ENCODE measurements at places on chromosomes 16 and 17.

DNA sequence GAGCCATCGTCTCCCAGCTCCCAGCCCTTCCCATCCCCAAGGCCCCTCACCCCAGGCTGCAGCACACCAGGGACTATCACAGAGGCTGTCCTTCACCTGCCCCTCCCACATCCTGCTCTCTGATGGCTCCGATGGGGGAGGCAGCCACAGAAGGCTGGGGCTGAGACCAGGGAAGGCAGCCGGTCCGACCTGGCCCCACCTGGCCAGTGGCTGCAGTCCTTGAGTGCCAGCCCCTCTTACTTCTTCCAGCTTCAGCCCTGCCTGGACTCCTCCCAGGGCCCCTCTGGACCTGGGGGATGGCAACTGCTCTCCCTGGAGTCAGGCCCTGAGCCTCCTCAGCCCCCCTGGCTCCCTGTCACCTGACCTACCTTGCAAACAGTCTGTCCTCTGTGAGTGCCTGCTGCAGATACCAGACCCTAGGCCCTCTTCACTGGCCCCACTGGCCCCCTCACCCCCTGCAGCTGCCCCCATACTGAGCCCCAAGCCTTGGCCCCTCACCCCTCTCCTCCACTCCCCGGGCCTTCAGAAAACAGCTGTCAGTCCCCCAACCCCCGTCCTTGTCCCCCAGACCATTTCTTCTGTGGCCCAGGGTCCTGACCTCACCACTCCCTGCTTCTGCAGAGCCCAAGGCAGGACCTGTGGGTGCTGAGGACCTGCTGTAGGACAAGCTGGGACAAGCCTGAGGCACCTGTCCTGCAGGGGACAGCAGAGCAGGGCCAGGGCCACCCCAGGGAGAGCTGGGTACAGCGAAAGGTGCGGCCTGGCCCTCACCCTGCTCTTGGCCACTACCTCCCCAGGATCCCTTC is 12.6 kb upstream of the SRRM2 start:
- DNase-seq: no peak

GRCh38 chr17:1515640-1516387 is 598 bp downstream of the INPP5K start:
- peak; percentile 50 for DNase-seq

DNA sequence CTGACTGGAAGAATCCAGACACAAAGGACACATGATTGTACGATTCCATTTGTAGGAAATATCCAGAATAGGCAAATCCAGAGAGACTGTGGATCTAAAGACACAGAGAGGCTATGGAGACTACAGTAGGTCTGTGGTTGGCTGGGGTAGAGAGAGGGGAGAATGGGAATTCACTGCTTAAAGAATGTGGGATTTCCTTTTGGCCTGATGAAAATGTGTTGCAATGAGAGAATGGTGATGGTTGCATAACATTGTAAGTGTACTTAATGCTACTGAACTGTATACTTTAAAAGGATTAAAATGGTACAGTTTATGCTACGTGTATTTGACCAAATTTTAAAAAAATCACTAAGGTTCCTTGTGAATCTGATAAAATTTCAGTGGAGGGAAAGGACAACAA is 62.1 kb downstream of the GPRC5B start:
- no peak for DNase-seq

DNA sequence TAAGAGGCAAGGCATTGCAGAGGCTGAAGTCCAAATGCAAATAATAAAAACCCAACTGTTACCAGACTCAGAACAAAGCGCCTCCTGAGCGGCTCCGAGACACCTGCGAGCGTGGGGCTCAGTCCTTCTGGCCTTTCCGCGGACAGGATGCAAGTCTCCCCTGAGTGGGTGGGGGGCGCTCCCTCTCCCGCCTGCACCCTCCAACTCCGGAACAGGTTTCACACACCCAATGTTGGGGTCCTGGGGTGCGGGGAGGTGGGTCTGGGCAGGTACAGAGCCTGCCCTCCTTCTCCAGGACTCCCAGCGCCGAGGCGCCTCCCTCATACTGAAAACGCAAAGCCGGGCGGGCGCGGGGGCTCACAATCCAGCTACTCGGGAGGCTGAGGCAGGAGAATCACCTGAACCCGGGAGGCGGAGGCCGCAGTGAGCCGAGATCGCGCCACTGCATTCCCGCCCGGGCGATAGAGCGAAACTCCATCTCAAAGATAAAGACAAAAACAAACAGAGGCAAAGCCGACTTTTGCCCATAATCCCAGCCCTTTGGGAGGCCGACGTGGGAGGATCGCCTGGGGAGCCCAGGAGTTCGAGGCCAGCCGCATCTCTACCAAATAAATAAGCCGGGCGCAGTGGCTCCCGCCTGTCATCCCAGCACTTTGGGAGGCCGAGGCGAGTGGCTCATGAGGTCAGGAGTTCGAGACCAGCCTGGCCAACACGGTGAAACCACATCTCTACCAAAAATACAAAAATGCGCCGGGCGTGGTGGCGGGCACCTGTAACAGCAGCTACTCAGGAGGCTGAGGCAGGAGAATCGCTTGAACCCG is 893 bp downstream of the GINS2 start:
- no peak for DNase-seq

DNA sequence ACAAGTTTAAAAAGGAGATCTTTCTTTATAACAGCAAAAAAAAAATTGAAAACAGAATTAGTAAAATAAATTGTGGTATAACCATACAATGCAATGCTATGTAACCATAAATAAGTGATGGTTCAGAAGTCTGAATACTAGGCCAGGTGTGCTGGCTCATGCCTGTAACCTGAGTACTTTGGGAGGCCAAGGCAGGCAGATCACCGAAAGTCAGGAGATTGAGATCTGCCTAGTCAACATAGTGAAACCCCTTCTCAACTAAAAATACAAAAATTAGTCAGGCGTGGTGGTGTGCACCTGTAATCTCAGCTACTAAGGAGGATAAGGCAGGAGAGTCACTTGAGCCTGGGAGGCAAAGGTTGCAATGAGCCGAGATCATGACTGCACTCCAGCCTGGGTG is 34.6 kb downstream of the CCT6B start:
- DNase-seq: no peak

DNA sequence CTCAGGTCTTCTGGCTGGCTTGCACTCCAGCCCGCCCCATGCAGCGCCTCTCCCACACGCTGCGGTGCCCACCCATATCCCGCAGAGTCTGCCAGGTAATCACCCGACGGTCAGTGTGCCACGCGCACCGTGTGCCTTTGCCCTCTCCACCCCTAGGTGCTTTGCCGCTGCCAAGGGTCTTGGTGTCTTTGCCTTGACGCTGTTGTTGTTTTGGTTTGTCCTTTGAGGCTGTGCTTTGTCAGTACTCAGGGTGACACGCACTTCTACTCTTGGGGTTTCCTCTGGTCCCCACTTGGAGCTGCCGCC is 30.1 kb downstream of the UBN1 start:
- no peak for DNase-seq

GRCh38 chr16:10579965-10580882 is at the start of gene EMP2:
TSS of gene EMP2 (minus strand) at chr16:10580598. CDS start at chr16:10547617, 32,981 bp downstream.
- peak; percentile 45 for DNase-seq

- no peak for DNase-seq
These were observed 67.9 kb downstream of the CPPED1 start for GRCh38 chr16:12735805-12736204.

- DNase-seq: no peak
These were observed 109.6 kb downstream of the HS3ST3A1 start for GRCh38 chr17:13491916-13492736.

- no peak for DNase-seq
These were observed 7.7 kb downstream of the CDH1 start for GRCh38 chr16:68744744-68745280.

DNA sequence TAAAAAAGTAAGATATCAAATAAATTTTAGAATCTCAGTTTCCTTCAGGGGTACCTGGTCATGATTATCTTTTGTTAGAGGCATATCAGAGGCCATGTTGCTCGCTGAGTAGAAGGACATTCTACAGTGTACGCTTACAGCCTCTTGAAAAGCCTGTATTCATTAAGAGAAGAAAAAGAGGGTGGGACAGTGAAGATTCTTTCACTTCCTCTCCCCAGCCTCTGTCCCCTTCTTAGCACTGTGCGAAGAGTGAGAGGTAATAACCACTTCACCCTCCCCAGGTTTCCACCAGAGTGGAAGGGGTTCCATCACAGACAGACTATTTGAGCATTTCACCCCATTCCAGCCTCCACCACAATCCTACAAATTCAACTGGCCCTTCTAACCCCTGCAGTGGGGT is 4.8 kb upstream of the LPO start:
- no peak for DNase-seq

DNA sequence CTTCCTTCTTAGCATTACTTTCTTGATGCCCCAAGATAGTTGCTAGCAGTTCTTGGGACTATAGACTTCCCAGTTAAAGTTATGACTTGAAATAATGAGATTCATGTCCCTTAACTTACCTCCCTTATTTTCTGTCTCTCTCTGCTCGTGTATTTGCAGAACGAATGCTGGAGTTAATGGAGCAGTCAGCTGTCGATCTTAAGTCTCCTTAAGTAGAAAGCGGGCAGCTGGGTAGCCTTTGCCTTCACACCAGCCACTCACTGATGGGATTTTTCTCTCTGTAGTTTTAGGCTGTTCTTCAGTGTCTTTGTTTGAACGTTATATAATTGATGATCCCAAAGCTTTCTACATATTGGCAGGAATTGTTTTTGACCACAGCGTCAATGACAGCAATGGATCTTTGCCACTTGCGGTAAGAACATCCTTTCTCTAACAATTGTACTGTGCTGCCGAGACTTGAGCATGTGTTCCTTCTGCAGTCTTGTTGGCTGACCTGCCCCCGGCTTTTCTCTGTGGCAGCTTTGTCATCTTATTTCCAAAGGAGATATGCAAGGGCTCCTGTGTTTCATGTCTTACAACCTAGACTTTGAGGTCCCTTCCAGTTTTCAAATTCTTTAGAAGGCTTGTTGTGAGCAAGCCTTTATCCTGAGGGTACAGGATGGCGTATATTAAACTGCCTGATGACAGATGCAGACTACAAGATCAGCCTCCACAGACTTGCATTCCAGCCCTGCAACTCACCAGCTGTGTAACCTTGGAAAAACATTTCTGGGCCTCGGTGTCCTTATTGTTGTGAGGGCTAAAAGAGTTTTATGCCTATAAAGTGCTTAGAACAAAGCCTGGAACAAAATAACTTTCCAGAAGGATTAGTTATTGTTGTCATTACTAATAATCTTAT is 25.1 kb upstream of the ABCA3 start:
- DNase-seq: no peak

DNA sequence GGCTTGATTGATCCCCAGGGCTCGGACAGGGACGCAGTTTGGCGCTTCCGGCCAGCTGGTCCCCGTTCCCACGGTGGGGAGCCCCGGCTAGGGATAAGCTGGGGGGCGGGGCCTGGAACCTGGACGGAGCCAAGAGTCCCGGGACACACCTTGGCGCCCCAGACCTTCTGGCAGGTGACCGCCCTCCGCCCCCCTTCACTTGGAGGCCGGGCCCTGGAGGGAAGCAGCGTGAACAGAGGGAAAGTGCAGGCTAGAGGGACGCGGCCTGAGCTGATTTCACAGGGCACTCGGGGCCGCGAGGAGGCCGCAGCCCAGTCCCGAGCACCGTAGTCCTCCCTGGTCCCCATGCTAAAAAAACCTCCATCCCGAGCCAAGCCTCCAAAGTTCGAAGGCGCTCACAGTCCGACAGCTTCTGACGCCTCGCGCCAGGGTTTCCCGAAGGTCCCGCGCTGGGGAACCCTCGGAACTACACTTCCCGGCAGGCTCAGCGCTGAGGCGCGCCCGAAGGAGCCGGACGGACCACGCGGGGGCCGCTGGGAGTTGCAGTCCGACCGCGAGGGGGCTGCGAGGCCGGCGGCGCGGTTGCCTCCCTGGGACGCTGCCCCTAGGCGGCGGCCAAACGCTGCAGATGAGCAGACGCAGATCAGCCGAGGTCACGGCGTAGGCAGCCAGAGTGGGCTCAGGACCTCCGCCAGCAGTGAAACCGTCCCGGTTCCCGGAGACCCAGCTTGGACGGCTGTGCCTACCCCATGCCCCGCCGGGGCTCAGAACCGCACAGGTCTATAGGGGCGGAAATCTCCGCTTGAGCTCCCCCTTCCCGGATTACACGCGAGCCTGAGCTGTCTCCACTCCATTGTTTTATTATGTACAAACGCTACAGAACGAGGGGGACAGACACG is at the start of gene TBX6:
Gene TBX6, minus strand, starts transcription at position 451 of the 899 bp plus-strand sequence. CDS start 731 bp downstream, outside the sequence.
- peak; percentile 68 for DNase-seq

- no peak for DNase-seq
These were observed 16.0 kb upstream of the PABPN1L start for GRCh38 chr16:88882358-88883030.

GRCh38 chr16:9039210-9039609 is 52.2 kb upstream of the HAPSTR1 start:
- DNase-seq: no peak

DNA sequence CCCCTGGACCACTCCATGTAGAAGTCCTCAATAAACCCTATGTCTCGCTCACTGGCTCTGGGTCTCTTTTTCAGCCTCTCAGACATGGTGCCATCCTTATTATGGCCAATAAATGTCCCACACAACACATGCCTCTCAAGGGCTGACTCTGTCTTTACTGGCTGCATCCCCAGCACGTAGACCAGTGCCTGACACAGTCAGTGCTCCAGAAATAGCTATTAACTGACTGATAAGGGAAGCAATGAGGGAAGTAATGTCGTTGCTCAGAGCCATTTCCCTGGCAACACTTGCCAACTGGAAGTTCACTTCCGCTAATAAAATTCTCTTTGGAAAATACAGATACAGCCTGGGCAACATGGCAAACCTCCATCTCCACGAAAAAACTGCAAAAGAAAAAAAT is 19.1 kb upstream of the APOH start:
- DNase-seq: no peak

- DNase-seq: no peak
These were observed 1.6 kb downstream of the BCAS3 start for GRCh38 chr17:60679287-60679686.

GRCh38 chr17:72222661-72223380 is 102.0 kb downstream of the SOX9 start:
- no peak for DNase-seq

DNA sequence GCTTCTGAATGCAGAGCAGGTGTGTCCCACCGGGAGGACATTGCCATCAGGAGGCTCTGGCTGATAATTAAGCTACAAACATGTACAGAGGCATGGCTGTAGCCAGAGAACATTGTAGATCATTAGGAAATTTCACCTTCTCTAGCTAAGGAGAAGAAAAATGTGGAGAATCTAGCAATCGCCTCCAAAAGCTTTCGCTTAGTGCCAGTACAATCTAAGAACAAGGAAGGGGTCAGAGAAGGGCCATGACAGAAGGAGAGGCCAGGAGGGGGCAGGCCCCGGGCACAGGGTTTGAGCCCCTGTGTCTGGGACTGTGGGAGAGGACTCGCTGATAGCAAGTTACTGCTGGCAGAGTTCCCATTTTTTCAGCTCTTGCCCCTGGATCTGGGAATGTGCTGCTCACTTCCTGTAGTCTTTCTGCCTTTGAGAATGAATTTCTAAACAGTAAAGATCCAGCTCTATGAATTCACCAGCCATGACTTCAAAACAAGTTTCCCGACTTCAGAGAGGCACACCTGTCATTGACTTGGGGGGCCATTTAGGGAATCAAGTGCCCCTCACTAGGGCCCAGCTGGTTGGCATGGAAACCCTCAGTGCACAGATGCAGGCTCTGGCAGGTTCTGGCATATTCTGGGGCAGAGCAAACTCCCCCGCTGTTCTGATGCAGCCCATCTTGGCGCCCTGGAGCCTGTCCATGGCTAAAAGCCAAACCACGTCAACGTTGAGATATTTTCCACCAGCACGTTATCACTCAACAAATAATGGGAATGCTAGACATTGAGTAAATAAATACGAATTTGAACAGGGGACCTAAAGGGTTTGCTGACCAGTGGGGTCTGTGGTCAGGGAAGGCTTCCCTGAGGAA is 59.5 kb upstream of the CACNG4 start:
- peak; percentile 71 for DNase-seq

Data from RCC 7860 (cell line).